ENCODE measurements at places on chromosomes 3 and 15. TPM values are rescaled to one million over a fixed set of nuclear protein-coding genes. Genes with fewer than 3 reads are reported as not detected.

The GPR176 gene
- polyA plus RNA-seq, result not detected

The ZPLD1 gene
- not detected for polyA plus RNA-seq

The CASR gene
- 0.05 TPM for polyA plus RNA-seq

The GP5 gene
- not detected for polyA plus RNA-seq

The ATP2B2 gene
- polyA plus RNA-seq, result not detected

The CHRM5 gene
- polyA plus RNA-seq, result not detected

The NRROS gene
- 12.4 TPM for polyA plus RNA-seq

The CD276 gene
- polyA plus RNA-seq, result 0.51 TPM

The RTP3 gene
- not detected for polyA plus RNA-seq

The CATSPER2 gene
- polyA plus RNA-seq, result 2.0 TPM

The WDR93 gene
- polyA plus RNA-seq, result not detected

The MEIS2 gene
- polyA plus RNA-seq, result 18.4 TPM

The COLQ gene
- 0.44 TPM for polyA plus RNA-seq

The FGF12 gene
- polyA plus RNA-seq, result not detected

The TLR9 gene
- polyA plus RNA-seq, result 1.2 TPM

The GCNT3 gene
- polyA plus RNA-seq, result 0.20 TPM

The IGF1R gene
- polyA plus RNA-seq, result 0.54 TPM

The CNTN6 gene
- polyA plus RNA-seq, result not detected

The CSPG4 gene
- 0.72 TPM for polyA plus RNA-seq

The TM4SF4 gene
- polyA plus RNA-seq, result not detected
